ENCODE measurements at places on chromosomes 4 and X. TPM values are rescaled to one million over a fixed set of nuclear protein-coding genes. Genes with fewer than 3 reads are reported as not detected.

The NLGN3 gene
- total RNA-seq: 0.28 TPM

The USP17L25 gene
- total RNA-seq: not detected

The SLC25A14 gene
- total RNA-seq: 25.0 TPM

GRCh38 chr4:105624530-105624929 is 72.1 kb downstream of the ARHGEF38 start:
- no peaks in the 10 kb centered on the region for H3K27me3 ChIP-seq
- no peaks in the 10 kb centered on the region for H3K36me3 ChIP-seq
- DNase-seq: no peak
- H3K4me1 ChIP-seq: no peaks in the 10 kb centered on the region
- no peak overlapping the region for H3K27ac ChIP-seq
- no peak overlapping the region for H3K4me3 ChIP-seq

The ERAS gene
- total RNA-seq: 0.23 TPM

DNA sequence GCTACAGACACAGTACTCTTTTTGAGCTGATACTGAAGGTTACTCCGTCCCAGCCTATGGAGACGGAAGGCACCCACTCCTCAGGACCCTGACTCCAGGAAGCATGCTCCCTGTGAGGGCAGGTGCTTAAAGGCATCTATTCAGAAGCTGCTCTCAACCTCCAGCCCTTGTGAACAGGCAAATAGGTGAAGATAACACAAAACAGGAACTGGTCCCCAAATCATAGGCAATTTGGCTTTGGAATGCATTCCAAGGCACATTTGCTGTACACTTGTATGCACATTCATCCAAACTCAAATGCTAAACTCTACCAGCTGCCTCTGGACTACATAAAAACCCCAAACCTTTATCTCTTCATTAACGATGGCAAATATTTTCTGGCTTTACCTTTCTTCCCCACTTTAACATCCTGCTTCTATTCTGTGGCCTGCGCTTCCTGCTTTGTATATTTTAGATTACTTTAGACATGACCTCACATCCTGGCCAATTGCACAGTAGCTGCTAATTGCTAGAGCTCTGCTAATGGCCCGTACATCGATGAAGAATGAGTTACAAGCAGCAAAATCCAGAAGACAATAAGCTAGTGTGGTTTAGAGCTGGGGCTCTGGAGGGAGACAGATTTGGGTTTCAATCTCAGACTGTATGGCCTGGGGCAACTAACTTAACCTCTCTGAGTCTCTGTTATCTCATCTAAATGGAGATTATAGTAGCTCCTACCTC is 3.2 kb downstream of the SEL1L3 start:
- no peaks in the 10 kb centered on the region for H3K27me3 ChIP-seq
- DNase-seq: no peak
- H3K36me3 ChIP-seq: no peaks in the 10 kb centered on the region
- no peaks in the 10 kb centered on the region for H3K4me1 ChIP-seq

GRCh38 chrX:13015536-13016236 is 28.7 kb downstream of the FAM9C start:
- no peak for DNase-seq
- no peaks in the 10 kb centered on the region for H3K36me3 ChIP-seq
- no peak overlapping the region for H3K4me3 ChIP-seq
- no peaks in the 10 kb centered on the region for H3K27me3 ChIP-seq
- no peaks in the 10 kb centered on the region for H3K4me1 ChIP-seq
- peak overlapping the region; percentile 51 for H3K27ac ChIP-seq

DNA sequence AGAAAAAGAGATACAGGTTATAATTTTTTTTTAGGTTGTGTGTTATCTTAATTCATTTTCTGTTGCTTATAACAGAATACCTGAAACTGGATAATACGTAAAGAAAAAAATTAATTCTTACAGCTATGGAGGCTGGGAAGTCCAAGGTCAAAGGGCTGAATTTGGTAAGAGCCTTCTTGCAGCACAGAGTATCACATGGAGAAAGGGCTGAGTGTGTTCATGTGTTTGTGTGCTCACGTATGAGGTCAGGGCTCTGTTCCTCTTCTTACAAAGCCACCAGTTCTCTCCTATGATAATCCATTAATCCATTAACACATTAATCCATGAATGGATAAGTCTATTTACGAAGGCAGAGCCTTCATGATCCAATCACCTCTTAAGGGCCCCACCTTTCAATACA is 8.6 kb upstream of the RAB28 start:
- no peak overlapping the region for H3K4me3 ChIP-seq
- no peak for DNase-seq
- H3K36me3 ChIP-seq: no peaks in the 10 kb centered on the region

DNA sequence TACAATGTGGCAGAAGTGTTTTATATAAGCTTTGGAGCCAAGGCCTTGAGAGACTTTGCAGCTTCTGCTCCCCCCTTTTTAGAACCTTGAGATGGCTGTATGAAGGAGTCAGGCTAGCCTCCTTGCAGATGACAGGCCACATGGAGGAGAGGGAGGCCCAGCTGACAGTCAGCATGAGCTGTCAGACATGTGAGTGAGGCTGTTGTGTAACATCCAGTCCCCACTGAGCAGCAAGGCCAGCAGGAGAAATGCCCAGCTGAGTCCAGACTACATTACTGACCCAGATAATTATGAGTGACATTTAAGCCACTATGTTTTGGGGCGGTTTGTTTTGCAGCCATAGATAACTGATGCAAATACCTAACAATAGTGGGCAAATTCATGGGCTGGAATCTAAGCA is 515.3 kb upstream of the ARX start:
- DNase-seq: no peak
- no peaks in the 10 kb centered on the region for H3K27me3 ChIP-seq
- H3K27ac ChIP-seq: no peak overlapping the region
- H3K4me3 ChIP-seq: no peak overlapping the region
- no peaks in the 10 kb centered on the region for H3K36me3 ChIP-seq

The MAPK10 gene
- 0.85 TPM for total RNA-seq

- peak overlapping the region; percentile 71 for H3K4me3 ChIP-seq
- no peaks in the 10 kb centered on the region for H3K36me3 ChIP-seq
- H3K27me3 ChIP-seq: no peaks in the 10 kb centered on the region
Observed at GRCh38 chrX:134459683-134460004, 321 bp upstream of the HPRT1 start.

The AADAT gene
- total RNA-seq: 2.8 TPM

- no peaks in the 10 kb centered on the region for H3K36me3 ChIP-seq
- no peaks in the 10 kb centered on the region for H3K27me3 ChIP-seq
- no peak for DNase-seq
- H3K4me1 ChIP-seq: no peaks in the 10 kb centered on the region
Observed at GRCh38 chr4:137129441-137129840, 402.9 kb downstream of the PCDH18 start.

DNA sequence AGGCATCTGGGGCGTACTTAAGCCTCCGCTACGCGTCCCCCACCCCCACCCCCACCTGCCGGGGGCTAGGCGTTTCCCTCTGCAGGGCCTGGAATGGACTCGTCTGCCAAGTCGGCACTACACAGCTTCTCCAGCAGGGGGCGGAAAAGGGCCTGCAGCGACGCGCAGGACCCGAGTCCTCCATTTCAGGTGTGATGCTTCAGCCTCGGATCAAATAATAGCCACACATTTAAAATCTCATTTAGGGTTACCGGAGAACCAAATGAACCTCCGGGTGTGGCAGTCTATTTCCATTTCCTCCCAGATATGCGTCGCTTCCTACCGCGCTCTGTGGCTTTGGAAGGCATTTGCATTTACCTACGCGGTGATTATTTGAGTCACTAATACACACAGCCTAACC is 2.9 kb downstream of the PAK3 start:
- no peak overlapping the region for H3K4me3 ChIP-seq
- peak; percentile 41 for DNase-seq
- peaks cover 10% of the 10 kb centered on the region for H3K4me1 ChIP-seq
- no peaks in the 10 kb centered on the region for H3K36me3 ChIP-seq
- no peak overlapping the region for H3K27ac ChIP-seq

- no peaks in the 10 kb centered on the region for H3K36me3 ChIP-seq
- no peak overlapping the region for H3K4me3 ChIP-seq
- no peaks in the 10 kb centered on the region for H3K27me3 ChIP-seq
Observed at GRCh38 chr4:28548594-28548993, 1688.0 kb downstream of the STIM2 start.

The PF4V1 gene
- 0.51 TPM for total RNA-seq

DNA sequence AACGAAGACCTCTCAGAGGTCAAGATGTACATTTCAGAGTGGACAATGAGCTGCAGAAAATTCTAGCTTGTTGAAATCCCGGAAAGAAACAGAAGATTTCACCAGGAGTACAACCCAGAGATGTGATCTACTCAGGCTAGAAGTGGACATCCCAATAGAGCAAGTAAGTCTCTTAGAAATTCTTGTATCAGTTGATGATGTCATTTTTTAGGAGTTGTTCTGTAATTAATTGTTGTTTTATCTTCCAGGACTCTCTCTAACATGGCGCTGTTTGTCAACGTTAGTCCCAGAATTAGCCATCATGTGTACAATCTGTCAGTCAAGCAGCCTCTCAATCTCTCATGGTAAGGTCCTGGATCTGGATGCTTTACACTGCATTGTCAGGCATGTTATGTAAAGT is 174.4 kb downstream of the GRIA3 start:
- no peak overlapping the region for H3K4me3 ChIP-seq
- no peaks in the 10 kb centered on the region for H3K27me3 ChIP-seq
- no peaks in the 10 kb centered on the region for H3K4me1 ChIP-seq
- no peak overlapping the region for H3K27ac ChIP-seq
- DNase-seq: no peak

DNA sequence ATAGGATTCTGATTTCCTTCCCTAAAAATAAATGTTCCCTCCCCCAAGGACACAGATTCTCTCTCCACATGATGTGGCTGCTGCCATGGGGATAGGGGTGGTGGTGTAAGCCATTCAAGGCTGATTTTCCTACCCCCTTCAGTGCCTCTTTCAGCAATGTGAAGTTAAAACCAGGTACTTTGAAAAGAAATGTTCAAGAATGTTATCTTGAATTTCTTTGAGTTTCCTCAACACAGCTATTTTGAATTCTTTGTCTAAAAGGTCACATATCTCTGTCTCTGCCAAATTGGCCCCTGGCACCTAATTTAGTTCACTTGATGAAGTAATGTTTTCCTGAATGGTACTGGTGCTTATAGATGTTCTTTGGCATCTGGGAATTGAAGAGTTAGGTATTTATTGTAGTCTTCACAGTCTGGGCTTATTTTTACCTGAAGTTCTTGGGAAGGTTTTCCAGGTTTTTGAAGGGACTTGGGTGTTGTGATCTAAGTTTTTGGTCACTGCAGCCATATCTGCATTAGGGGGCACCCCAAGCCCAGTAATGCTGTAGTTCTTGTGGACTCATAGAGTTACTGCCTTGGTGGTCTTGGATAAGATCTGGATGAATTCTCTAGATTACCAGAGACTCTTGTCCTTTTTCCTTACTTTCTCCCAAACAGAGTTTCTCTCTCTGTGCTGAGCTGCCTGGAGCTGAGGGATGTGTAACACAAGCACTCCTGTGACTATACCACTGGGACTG is 7.6 kb upstream of the DIPK2B start:
- no peaks in the 10 kb centered on the region for H3K27me3 ChIP-seq
- H3K36me3 ChIP-seq: no peaks in the 10 kb centered on the region
- no peaks in the 10 kb centered on the region for H3K4me1 ChIP-seq

DNA sequence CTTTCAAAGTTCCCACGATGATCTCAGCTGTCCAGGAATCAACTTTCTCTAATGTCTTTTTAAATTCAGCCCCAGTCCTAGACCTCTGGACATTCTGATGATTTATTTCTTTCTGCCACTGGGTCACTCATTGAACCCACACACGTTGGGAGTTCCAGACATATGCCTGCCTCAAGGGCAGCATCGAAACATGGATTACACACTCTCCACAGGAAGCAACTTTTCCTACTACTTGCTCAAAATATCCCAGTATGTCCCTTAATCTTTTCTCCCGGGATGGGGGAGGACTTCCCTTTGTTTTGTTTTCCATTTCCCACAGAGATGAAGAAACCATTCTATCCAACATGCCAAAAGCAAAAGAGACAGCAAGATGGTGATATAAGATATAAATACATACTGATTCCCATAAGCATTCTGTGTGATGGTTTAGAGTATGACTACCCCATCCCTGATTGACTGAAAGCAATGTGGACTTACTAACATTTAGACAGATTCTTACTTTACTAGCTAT is 79.8 kb upstream of the PPARGC1A start:
- DNase-seq: no peak
- H3K4me3 ChIP-seq: no peak overlapping the region
- no peaks in the 10 kb centered on the region for H3K36me3 ChIP-seq
- no peaks in the 10 kb centered on the region for H3K27me3 ChIP-seq
- no peak overlapping the region for H3K27ac ChIP-seq

GRCh38 chr4:144985014-144985413 is 113.0 kb downstream of the ANAPC10 start:
- no peak overlapping the region for H3K4me3 ChIP-seq
- H3K27me3 ChIP-seq: no peaks in the 10 kb centered on the region
- no peak for DNase-seq

The TNIP3 gene
- not detected for total RNA-seq

- no peaks in the 10 kb centered on the region for H3K36me3 ChIP-seq
- H3K27me3 ChIP-seq: no peaks in the 10 kb centered on the region
- H3K4me3 ChIP-seq: no peak overlapping the region
Observed at GRCh38 chrX:9902656-9903055, 64.5 kb upstream of the CLDN34 start.

The CACNA1F gene
- not detected for total RNA-seq

DNA sequence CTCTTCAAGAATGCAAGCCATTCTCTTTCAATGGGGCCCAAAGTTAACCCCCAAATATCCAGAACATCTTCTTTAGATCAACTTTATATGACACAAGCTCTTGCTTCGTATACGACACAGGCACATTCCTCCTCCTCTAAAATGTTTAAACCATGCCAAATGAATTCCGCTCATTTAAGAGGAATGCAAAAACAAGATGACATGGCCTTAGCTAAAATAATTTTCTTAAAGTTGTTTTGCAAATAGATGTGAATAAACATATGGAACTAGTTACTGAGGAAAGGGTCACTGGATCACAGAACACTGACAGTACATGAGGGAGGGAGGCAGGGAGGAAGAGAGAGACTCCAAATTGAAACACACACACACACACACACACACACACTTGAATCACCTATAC is 97.4 kb downstream of the RASL11B start:
- H3K36me3 ChIP-seq: no peaks in the 10 kb centered on the region
- no peak for DNase-seq
- no peaks in the 10 kb centered on the region for H3K27me3 ChIP-seq
- no peak overlapping the region for H3K4me3 ChIP-seq
- H3K4me1 ChIP-seq: no peaks in the 10 kb centered on the region

DNA sequence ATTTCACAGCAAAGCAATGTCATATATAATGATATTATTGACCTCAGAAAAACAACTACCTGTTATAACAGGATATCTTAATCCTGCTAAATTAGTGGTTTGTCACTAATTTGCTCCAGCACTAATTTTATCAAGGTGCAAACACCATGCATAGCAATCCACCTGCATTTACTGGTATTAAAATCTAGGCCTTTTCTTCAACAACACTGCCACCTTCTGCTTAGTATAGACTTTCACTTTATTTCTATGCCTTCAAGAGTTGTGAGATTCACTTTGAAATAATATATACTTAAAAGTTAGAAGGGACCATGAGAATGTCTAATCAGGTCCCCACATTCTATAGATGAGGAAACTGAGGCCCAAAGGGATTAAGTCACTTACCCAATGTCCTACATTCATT is 82.1 kb upstream of the IQCM start:
- no peaks in the 10 kb centered on the region for H3K27me3 ChIP-seq
- no peak overlapping the region for H3K4me3 ChIP-seq
- H3K4me1 ChIP-seq: no peaks in the 10 kb centered on the region
- no peaks in the 10 kb centered on the region for H3K36me3 ChIP-seq
- no peak for DNase-seq
- no peak overlapping the region for H3K27ac ChIP-seq

Data from Panc1 (cell line).